ENCODE measurements at places on chromosomes 5 and 9.

DNA sequence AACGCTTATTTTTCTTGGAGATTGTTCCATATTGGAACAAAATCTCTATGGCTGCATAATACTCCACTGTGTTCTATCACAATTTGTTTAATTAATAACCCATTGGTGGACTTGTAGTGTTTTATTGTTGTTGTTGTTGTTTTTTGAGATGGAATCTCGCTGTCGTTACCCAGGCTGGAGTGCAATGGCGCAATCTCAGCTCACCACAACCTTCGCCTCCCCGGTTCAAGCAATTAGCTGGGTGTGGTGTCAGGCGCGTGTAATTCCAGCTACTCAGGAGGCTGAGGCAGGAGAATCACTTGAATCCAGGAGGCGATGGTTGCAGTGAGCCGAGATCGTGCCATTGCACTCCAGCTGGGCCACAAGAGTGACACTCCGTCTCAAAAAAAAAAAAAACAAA lies 38.7 kb downstream of the SPRY4 start:
- H3K27ac ChIP-seq, result no peak overlapping the region
- H3K27me3 ChIP-seq, result no peaks in the 10 kb centered on the region
- H3K4me1 ChIP-seq, result peaks cover 9% of the 10 kb centered on the region
- no peak overlapping the region for H3K4me3 ChIP-seq
- no peak for DNase-seq

- H3K36me3 ChIP-seq, result no peaks in the 10 kb centered on the region
- DNase-seq, result no peak
- no peaks in the 10 kb centered on the region for H3K4me1 ChIP-seq
- no peaks in the 10 kb centered on the region for H3K27me3 ChIP-seq
Observed at GRCh38 chr5:39485079-39485478, 60.3 kb upstream of the DAB2 start.

DNA sequence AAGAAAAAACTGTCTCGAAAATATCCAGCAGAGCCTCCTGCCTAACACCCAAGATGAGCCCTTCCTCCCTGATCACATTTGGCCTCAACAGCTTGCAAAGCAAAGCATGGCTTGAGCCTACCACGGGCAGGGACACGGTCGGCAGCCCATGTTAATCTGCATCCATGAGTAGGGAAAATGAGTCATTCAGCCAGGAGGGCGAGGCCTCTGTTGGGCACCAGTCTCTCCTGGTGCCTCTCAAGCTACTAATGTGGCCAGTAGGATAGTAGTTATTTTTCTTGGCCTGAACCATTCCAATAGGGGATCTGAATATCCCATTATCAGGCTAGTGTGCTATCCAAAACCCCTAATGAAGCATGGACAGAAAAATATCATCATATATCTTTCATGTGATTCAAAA lies 43.0 kb upstream of the SHB start:
- H3K27me3 ChIP-seq, result no peaks in the 10 kb centered on the region
- no peaks in the 10 kb centered on the region for H3K36me3 ChIP-seq
- no peak overlapping the region for H3K27ac ChIP-seq
- no peak overlapping the region for H3K4me3 ChIP-seq

DNA sequence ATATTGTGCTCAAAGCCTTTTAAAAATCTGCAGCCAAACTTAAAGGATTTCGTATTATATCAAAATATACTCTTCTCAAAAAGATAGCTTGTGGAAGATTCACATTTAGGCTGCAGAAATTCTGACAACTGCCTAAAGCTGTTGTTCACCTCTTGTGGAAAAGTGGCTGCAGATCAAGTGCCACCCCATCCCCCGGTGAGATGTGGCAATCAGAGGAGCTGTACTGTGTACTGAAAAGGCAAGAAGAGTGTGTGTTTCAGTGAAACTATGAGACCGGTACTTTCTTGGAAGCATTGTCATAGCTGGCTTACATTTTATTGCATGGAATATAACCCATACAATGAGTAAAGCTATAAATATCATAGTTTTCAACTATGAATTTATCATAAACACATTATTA lies 64.3 kb downstream of the CDH18 start:
- H3K27ac ChIP-seq, result no peak overlapping the region
- DNase-seq, result no peak
- no peaks in the 10 kb centered on the region for H3K36me3 ChIP-seq
- no peak overlapping the region for H3K4me3 ChIP-seq

GRCh38 chr9:89664896-89665329 lies 60.1 kb downstream of the GADD45G start:
- peaks cover 6% of the 10 kb centered on the region for H3K4me1 ChIP-seq
- DNase-seq, result no peak
- H3K4me3 ChIP-seq, result no peak overlapping the region
- H3K27ac ChIP-seq, result no peak overlapping the region

DNA sequence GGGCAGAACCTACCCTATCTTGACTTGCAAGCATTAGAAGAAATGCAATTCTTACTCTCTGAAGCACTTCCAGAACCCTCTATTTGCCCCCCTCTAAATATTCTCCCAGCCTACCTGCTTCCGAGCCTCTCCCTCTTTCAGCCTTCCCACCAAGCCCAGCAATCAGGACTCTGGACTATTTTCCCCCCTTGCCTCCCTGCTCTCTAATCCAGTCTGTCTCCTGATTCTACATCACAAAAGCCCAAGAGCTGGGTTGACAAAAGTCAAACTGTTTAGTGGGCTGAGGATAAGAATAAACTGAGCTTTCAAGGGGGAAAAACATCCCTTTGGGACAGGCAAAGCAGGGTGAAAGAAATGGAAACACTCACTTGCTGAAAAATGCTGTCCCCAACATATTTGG lies 123.2 kb upstream of the KIF2A start:
- no peaks in the 10 kb centered on the region for H3K27me3 ChIP-seq
- H3K36me3 ChIP-seq, result no peaks in the 10 kb centered on the region

DNA sequence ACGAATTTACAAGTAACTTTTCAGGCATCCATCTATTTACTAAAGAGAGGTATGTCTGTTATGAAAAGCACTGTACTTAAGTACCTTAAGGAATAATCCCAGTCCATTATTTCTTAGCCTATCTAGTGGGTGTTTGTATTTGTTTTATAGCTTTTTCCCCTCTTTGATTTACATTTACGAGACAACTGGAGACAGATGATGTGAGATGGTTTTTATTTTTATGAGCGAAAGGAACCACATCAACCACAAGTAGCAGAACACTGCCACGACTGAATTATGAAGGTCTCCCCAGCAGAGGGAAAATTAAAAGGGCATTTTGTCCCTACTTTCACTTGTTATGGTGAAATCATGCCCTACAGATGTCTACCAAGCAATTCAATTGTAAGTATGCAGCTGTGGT lies 357.8 kb downstream of the NFIB start:
- no peaks in the 10 kb centered on the region for H3K36me3 ChIP-seq
- no peak overlapping the region for H3K4me3 ChIP-seq
- no peak for DNase-seq
- H3K27me3 ChIP-seq, result no peaks in the 10 kb centered on the region
- H3K27ac ChIP-seq, result no peak overlapping the region
- no peaks in the 10 kb centered on the region for H3K4me1 ChIP-seq

DNA sequence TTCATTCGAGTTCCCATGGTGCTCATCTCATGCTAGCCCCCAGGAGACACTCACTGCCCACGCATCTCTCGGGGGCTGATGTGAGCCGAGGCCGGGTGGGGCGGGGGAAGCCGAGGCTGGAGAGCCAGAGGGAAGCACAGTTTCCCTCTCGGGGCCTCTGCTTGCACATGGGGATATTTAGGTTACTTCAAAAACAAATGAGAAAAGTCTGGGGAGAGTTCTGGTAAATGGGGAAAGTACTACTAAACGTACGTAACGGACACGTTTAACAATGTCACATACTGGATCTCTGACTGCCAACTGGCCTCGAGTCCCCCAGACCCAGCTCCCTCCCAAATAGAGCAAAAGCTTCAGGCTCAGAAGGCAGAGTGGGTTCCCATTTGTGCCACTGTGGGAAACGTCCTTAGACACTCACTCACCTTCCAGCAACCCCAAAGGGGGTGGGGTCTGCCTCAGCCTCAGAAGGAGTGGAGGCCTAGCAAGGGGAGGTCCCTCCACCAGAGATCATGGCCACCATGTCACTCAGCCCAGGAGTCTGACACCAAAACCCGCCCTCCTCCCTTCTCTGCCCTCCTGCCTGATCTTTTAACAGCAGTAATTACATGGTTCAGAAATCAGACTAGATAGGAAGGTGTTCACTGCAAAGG lies 33.8 kb upstream of the NTNG2 start:
- DNase-seq, result no peak
- peaks cover 53% of the 10 kb centered on the region for H3K27me3 ChIP-seq
- no peak overlapping the region for H3K27ac ChIP-seq
- H3K4me3 ChIP-seq, result no peak overlapping the region
- no peaks in the 10 kb centered on the region for H3K36me3 ChIP-seq

DNA sequence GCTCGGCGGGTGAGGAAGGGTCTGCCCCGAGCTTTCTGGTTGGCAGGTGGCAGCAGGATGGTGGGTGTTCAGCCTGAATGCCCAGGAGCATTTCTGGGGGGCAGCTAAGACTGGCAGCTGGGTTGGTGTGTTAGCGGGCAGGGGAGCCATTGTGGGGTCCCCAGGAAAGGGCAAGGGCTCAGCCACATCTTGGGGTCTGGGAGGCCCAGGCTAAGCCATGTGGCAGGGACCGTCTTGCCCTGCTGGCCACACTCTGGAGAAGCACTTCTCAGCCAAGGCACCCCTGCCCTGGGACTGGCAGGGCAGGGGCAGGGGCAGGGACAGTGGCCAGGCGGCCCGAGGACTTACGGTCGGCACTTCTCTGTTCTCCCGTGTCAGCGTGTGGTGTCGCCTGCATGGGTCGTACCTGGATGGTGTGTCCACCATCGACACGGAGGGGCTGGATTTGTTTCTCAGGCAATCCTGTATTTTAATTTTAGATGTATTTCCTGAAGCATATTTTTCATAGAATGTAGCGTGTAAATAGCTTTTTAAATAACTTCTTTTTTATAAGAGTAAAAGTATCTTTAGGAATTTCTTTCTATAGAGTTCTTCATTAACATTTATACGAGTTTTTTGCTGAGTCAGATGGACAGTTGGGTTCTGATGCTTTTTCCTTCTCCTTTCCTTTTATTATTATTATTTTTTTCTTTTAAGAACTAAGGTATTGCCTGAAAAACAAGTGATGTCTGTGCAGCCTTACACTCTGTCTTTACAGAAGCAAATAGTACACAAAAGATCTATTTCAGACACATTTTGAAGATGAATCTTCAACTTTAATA lies 102.0 kb downstream of the PHF2 start:
- H3K36me3 ChIP-seq, result no peaks in the 10 kb centered on the region
- H3K4me1 ChIP-seq, result no peaks in the 10 kb centered on the region
- H3K27me3 ChIP-seq, result no peaks in the 10 kb centered on the region
- H3K4me3 ChIP-seq, result no peak overlapping the region
- no peak overlapping the region for H3K27ac ChIP-seq

GRCh38 chr9:103661663-103662062 lies 432.4 kb upstream of the SMC2 start:
- DNase-seq, result no peak
- H3K36me3 ChIP-seq, result no peaks in the 10 kb centered on the region
- H3K27me3 ChIP-seq, result no peaks in the 10 kb centered on the region
- H3K27ac ChIP-seq, result no peak overlapping the region
- H3K4me1 ChIP-seq, result no peaks in the 10 kb centered on the region
- no peak overlapping the region for H3K4me3 ChIP-seq

DNA sequence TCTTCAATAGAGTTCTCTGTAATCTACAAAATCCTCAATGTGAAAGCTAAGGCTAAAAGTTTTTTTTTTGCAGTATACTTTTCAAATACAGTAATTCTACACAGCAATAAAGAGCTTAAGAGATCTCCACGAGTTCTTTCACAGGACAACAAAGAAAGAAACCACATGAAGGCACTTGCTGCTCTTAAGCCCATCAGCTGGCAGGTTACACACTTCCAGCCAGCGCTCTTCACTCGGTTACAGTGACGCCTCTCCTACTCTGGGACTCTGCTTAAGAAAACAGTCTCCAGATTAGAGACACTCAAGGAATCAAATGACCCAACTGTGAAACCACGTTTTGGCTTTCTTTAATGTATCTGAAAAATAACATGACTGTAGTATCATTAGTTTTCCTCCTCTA lies 85.0 kb downstream of the ROR2 start:
- no peak for DNase-seq
- H3K4me3 ChIP-seq, result no peak overlapping the region
- H3K4me1 ChIP-seq, result no peaks in the 10 kb centered on the region
- H3K36me3 ChIP-seq, result no peaks in the 10 kb centered on the region
- no peaks in the 10 kb centered on the region for H3K27me3 ChIP-seq

DNA sequence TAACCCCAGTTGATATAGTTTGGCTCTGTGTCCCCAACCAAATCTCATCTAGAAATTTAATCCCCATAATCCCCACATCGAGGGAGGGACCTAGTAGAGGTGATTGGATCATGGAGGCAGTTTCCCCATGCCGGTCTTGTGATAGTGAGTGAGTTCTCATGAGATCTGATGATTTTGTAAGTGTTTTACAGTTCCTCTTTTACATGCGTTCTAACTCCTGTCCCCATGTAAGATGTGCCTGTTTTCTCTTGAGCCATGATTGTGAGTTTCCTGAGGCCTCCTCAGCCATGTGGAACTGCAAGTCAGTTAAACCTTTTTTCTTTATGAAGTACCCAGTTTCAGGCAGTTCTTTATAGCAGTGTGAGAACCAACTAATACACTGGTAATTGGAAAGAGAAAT lies 73.6 kb downstream of the CDH12 start:
- H3K4me1 ChIP-seq, result no peaks in the 10 kb centered on the region
- peaks cover 3% of the 10 kb centered on the region for H3K27me3 ChIP-seq
- H3K4me3 ChIP-seq, result no peak overlapping the region
- H3K36me3 ChIP-seq, result no peaks in the 10 kb centered on the region
- DNase-seq, result no peak

DNA sequence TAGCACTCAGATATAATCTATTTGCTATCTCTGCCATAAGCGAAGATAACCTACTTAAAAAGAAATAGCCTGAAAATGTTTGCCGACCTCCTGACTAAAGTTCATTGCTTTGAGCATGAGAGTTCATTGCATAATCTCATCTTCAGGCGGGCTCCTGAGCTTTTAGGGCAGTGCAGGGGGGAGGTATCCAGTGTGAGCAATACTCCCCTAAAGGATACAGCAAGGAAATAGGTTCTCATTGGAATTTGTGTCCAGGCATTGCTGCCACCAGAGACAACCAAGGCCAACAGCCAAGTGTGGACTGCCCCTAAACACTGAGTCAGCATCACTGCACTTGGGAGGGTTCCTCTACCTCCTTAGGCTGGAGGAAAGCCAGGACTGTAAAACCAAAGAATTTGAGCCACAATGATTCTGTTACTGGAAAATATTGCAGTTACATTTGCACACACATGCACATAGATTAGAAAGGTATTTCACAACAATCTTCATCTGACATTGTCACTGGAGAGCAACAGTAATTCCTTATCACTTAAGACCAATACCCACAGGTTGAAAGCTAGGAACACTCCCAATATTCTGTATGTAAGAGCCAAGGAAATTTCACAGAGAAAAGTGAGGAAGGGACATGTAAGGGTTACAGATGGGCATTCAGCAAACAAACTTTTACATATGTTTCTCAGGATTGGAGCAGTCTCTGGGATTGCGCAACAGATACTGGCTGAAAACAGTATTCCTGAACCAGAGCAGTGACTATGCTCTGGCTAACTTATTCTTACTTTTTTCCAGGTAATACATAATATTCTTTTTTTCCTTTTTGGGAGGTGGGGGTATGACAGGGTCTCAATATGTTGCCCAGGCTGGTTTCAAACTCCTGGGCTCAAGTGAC lies 98.6 kb upstream of the TLE1 start:
- DNase-seq, result no peak
- H3K27ac ChIP-seq, result no peak overlapping the region
- no peak overlapping the region for H3K4me3 ChIP-seq
- no peaks in the 10 kb centered on the region for H3K36me3 ChIP-seq

Data from RWPE2 (cell line).